ENCODE measurements at places on chromosomes 1 and 21.

DNA sequence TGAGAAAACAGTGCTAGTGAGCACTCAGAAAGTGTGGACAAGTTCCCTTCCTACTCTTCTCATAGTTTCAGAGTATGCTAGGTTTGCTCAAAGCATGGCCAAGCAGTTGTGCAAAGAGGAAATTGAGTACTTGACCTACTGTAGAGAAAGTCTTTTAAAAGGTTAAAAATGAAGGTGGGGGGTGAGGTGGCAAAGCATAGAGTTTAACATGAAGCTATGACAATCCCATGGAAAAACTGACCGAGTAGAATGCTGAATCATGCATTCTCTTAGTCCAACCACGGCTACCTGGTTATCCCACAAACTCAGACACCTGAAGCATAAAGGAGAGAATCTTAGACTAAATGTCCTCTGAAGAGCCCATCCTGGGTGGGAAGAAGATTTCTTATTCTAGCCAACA, 79.9 kb downstream of the PTPN14 start:
- no peak for DNase-seq

- DNase-seq, result no peak
These were observed 73.0 kb downstream of the SWT1 start for GRCh38 chr1:185229981-185230380.

GRCh38 chr21:36010801-36011200, 49.5 kb downstream of the SETD4 start:
- no peak for DNase-seq

DNA sequence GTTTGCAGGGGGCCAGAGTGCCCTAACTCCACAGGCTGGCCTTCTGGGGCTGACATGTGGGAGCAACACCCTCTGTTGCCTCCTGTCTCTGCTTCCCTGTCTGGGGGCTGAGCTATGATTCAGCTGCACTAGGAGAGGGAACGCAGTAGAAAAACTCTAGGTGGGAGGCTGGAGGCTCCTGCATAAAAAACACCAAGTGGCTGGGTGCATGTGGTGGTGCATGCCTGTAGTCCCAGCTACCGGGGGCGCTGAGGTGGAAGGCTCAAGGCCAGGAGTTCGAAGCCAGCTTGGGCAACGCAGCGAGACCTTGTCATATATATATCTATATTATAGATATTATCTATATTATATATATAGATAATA, 5.6 kb downstream of the KIF17 start:
- no peak for DNase-seq

- DNase-seq, result no peak
These were observed 135.8 kb downstream of the MAP3K21 start for GRCh38 chr1:233463333-233463732.

DNA sequence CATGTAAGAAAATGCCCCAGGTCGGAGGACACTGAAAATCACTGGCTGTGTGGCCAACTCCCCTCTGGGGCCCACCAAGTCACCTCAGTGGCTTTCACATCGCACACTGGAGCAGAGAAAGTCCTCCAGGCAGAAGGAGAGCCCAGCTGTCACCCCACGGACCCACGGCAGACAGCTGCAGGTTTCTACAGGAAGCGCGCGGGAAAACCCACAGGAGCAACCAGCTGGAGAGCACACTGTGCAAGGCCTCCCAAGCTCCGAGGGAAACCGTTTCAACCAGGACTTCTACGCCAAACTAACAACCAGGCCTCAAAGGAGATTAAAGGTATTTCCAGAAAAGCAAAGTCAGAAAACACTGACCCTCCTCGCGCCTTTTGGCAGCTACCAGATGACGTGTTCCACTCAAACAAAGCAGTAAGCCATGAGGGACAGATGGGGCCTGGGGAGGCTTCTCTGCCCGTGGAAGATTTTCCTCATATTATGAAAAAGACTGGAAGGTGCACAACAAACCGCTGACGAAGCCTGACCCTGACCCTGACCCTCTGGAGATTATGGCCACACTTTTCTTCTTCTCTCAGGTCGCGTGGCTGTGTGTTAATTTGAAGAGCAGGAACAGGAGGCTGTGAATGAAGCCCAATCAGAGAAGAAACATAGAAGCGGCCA, 21.0 kb downstream of the WDR4 start:
- DNase-seq, result no peak

DNA sequence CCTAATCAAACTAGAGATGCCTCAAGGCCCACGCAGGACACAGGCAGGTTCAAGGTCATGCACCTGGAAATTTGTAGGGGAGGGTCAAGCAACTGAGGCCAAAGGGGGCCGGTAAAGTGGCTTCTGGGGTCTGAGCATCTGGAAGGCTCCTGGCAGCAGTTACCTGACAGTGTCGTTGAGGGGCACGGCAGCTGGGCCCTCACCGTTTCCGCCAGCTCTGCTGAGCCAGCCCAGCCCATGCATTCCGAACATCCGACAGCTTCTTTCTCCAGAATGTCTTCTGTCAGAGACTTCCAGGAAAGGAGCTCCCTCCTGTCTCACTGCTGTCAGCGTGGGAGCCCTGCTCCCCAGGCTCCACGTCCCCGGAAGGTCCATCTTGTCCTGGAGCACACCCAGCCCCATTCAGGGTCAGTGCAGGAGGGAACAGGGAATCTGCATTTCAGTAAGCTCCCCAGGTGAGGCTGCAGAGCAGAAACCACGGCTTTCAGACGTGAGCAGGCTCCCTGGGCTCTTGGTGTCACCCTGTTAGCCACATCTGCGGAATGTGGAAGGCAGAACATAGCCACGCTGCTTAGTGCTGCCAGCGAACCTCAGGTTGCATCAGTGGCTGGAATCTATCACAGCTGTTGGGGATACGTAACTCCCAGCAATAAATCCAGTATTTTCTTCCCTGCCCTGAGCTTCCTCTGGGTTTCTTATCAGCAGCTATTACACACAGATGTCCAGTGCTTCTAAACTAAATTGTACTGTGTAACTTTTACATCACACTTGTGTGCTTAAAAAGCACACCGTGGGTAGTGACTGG, 36.3 kb upstream of the FAM3B start:
- DNase-seq, result no peak

DNA sequence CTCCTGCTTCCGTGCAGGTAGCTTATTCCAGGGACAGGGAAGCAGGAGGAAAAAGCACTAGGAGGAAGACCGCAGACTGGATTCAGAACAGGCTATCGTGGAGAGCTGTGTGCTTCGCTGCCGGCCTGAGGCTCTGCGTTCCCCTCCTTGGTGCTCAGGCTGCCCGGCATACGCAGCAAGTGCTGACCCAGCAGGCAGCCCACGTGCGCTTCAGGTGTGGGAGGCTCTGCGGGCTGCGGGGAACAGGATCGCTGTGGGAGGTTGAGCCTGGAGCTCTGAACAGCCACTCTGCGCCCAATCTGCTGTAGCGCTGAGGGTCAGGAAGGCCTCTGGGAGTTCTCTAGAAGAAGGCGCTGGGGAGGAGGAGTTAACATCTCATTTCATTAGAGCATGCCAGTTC, 27.9 kb downstream of the DOP1B start:
- DNase-seq, result no peak

- no peak for DNase-seq
These were observed 859 bp upstream of the ERMAP start for GRCh38 chr1:42815941-42816584.

DNA sequence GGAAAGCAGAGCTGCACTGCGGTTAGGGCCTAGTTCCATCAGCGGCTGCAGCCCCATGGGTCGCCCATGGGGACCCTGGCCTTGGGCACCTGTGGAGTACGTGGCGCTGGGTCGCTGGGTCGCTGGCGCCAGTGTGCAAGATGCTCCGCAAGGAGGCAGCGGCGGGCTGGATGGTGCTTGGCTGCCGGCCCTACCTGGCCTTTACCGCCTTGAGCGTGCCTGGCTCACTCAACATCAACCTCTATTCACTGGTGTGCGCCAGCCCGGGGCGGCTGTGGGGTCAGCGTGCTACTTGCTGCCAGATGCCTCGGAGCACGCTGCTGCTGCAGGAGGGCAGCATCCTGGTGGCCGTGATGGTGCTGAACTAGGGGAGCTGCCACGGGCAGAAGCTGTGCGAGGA, 85.1 kb upstream of the RHOU start:
- DNase-seq, result no peak

- DNase-seq, result no peak
These were observed 167.7 kb downstream of the DNAH14 start for GRCh38 chr1:225097175-225097574.

DNA sequence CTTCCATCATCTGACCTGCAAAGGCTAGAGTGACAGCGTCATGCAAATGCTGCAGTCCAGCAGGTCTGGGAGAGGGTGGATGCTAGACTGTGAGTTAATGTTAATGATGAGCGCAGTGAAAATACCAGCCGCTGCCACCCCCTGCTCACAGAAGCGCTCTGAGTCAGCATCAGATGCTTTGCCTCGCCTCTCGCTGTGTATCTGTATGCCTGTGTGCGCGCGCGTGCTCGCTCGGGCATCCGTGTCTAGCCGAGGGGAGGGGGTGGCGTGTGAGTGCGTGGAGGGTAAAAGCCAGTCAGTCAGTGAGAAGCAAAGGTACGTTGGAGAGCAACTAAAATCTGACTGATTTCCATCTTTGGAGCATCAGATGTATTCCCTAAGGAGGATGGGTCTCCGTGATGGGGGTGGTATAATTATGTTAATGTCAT, 858.7 kb downstream of the USP25 start:
- DNase-seq, result peak; percentile 78

DNA sequence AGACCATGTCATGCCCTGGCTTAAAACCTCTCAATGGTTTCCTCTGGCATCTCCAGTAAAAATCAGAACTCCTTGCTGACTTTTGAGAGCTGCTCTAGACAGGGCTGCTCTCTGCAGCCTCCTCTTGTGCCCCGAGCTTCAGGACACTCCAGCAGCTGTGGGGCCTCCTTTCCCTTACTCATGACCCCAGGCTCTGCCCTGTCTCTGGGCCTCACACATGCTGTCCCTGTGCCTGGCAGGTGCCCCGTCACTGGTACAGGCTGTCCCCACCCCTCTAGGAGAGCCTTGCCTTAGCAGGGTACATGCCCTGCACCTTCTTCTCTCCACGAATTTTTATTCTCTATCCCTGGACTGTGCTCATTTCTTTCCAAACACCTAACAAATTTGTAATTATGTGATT, 43.2 kb downstream of the HIVEP3 start:
- DNase-seq, result no peak

- no peak for DNase-seq
These were observed 282.9 kb downstream of the PBX1 start for GRCh38 chr1:164841702-164842465.

DNA sequence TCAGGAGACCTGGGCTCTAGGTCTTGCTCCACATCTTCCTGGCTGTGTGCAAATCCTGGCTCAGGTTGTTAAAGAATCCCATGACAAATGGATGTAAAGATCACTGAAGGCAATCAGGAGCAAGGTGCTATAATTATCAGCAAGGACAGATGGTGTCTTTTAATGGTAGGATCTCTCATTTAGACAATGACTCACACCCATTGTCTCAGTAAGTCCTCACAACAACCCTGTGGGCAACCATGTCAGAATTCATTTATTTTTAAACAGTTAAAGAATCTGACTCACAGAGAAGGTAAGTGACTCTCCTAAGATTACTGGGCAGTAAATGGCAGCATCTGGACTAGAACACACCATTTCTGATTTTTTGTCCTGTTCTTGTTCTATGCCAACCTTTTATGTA, 32.8 kb downstream of the RNASEL start:
- no peak for DNase-seq

DNA sequence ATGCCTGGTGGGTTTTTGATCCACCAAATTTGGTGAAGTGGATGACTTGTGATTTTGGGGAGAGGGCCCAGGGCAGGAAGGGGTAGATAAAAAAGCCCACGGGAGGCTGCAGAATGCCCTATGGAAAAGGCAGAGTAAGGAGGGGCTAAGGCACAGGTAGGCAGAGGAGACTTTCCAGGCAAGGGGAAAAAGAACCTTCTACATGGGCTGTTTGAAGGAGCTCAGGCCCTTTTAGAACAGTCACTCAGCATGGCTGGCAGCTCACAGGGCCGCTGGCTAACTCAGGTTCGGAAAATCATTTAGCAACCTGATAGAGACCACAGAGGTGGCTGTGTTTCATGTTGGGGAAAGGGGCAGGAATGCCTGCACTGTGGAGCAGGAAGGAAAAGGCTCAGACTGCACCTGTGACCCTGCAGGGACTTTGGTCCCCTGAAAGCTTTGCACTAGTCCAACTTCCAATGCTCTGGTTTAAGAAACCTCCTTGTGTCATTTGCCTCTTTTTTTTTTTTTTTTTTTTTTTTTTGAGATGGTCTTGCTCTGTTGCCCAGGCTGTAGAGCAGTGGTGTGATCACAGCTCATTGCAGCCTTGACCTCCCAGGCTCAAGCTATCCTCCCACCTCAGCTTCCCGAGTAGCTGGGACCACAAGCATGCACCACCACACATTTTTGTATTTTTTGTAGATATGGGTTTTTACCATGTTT, 58.5 kb upstream of the ENAH start:
- DNase-seq, result no peak

- no peak for DNase-seq
These were observed 23.8 kb downstream of the LHX4 start for GRCh38 chr1:180253585-180254495.

DNA sequence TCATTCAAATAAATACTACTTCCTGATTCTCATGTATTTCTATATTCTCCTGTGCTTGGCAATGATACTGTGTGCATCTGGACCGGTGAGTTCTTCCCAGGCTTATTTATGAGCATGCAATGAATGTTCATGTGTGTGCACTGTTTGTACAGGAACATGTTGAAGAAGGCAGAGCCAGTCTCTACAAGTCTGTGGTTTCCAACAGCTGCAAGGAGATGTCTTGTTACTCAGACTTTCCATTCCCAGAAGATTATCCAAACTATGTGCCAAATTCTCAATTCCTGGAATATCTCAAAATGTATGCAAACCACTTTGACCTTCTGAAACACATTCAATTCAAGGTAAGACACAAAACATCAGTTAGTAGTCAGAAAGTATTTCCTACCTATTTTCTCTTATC, 19.1 kb downstream of the FMO1 start:
- no peak for DNase-seq

GRCh38 chr1:44832056-44832705, 10.9 kb downstream of the PTCH2 start:
- DNase-seq, result no peak

DNA sequence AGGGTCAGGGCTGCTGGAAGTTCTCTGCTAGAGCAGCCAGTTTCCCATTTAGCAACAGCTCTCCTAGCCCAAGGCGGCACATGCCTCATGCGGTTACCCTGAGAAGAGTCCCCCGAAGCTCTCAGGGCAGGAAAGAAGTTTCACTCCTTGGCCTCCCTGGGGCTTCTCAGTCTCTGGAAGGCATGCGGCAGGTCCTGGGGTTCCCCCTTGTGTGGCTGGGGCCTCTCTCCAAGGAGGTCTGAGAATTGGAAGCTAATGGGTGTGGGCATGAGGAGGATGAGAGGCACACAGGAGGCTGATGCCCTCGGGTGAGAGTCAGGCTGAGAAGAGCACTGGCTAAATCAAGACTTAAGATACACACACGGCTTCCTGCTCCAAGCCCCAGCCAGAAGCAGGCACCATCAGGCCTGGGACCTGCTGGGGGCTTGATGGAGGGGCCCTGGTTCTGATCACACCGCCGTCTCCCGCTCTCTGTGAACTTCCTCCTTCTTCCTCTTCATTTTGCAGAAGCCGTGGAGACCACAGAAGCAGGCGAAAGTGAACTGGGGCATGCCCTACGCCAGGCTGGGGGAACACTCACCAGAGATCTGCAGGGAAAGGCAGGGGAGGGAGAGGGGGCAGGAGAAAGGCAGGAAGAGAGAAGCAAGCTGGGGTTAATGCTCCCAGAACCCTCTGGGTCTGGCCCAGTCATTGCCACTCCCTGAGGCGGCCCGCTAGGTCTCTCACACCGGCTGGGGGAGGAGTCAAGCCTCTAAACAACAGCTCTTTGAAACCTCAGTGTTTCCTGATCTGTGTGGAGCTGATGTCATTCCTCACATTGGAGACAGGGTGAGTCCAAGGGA, 15.1 kb downstream of the BLACAT1 start:
- no peak for DNase-seq

- peak; percentile 60 for DNase-seq
These were observed 61.3 kb downstream of the RAP1GAP start for GRCh38 chr1:21607549-21608529.
